Urothelium cell line (cell line): ENCODE measurements at places on chromosomes 11 and 22.

DNA sequence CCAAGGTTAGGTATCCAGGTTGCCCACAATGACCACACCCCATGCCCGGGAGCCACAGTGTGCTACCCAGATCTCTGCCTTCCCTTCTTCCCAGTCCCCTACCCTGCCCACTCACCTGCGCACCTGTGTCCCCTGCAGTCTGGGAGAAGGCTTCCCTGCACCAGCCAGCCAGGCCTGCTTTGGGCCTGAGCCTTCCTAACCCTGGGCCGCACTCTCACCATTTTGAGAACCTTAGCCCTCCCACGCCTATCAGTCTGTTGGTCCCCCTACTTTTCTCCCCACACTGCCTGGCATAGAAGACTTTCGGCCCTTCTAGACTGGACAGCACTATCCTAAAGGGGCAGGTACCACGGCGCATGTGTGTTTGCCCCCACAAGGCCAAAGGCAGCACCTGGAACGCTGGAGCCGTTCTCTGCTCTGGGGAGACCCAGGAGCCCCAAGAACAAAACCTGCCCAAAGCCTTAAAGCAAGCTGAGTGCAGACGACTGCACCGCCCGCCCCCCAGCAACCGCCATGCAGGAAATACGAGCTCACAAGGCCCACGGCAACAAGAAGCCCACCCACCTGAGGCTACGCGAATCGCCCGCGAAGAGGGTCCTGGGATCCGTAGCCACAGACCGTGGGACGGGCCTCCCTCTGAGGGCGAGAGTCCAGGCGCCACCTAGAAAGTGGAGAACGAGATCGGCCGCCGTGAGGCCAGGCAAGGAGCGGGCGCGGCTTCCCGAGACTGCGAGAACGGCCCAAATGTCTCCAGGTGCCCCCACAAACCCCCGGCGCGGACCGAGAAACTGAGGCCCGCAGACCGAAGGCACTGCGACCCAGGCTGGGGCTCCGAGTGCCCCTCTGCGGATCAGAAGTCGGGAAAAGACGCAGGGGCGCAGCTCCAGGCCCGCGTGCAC lies 546 bp downstream of the GNB1L start:
- DNase-seq, result peak; percentile 27

GRCh38 chr11:72812967-72813739 lies 1.1 kb upstream of the ATG16L2 start:
- peak; percentile 81 for DNase-seq

DNA sequence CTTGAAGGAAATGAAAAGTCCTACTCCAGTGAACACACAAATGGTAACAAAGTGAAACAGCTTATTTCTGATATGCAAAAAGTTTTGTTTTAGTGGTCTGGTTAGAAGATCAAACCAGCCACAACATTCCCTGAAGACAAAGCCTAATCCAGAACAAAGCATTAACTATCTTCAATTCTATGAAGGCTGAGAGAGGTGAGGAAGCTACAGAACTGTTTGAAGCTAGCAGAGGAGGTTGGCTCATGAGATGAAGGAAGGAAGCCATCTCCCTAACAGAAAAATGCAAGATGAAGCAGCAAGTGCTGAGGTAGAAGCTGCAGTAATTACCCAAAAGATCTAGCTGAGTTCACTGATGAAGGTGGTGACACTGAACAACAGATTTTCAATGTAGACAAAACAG lies 168.4 kb downstream of the IGLL1 start:
- DNase-seq, result no peak

- peak; percentile 45 for DNase-seq
Measured at GRCh38 chr11:13277768-13278608, at the start of gene BMAL1. Gene BMAL1, plus strand, starts transcription at chr11:13277790. Its CDS starts 76,519 bp downstream, at chr11:13354309.

GRCh38 chr11:63682066-63683021 lies 1.0 kb downstream of the RTN3 start:
- DNase-seq, result peak; percentile 16

DNA sequence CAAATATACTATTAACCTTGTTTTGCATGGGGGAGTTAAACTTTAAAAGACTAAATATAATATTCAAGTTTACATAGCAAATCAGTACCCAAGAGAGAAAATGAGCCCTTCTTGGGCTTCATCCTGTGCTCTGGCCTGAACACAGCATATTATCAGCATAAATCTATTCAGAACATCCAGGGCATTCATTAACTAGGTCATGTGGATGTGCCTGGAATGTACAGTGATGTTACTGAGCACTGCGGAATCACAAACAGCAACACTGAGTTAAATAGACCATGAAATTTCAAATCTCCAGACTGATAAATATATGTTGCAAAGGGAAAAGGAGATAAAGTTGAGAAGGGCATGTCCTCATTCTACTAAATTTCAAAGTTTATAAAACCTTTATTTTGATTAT lies 426.4 kb downstream of the AASDHPPT start:
- no peak for DNase-seq

GRCh38 chr11:69523453-69523852 lies 42.0 kb downstream of the LINC01488 start:
- no peak for DNase-seq

DNA sequence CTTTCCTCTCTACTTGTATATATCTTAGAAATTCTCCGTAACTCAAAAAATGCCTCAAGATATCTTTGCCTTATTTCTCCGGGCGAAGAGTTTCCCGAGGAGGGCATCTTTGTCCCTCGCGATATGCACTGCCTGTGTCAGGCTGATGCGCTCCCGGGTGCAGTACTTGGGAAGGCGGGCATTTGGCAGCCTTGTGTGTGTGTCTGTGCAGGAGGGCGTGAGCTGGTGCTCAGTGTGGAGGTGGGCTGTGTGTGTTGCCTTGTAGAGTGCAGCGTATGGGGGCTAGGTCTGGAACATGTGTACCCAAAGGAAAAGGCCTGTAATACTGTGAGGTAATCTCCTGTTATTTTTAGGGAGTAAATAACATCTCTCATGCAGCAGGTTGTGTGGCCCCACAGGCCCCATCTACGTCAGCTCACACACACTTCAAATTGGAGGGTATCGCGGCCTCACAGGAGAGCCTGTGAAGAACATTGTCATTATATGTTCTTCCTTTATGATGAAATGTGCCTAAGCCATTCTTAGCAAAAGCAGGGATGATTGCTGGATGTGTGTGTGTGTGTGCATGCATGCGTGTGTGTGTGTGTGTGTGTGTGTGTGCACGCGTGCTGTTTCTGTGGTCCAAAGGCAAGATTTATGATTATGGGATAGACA lies 77.5 kb downstream of the KCNJ1 start:
- DNase-seq, result no peak

GRCh38 chr11:31643857-31644256 lies 134.3 kb downstream of the ELP4 start:
- DNase-seq, result peak; percentile 32

GRCh38 chr11:112302226-112302868 lies 41.7 kb upstream of the PLET1 start:
- no peak for DNase-seq

- DNase-seq, result no peak
Measured at GRCh38 chr11:63622323-63622722, 8.1 kb upstream of the PLAAT3 start.

DNA sequence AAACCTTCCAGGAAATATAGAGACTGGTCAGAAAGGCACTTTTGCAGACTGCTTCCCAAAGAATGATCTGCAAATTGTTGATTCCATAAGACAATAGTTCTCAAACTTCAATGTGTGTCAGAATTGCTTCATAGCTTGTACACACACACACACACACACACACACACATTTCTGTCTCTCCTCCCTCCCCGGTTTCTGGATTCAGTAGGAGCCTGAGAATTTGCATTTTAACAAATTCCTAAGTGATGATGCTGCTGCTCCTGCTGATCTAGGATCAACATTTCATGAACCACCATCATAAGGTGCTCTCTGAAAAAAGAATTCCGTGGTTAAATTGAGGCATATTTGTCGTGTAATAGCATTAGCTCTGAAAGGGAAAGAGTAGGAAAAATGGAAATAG lies 35.3 kb upstream of the FZD4 start:
- peak; percentile 43 for DNase-seq
